CD4-positive, alpha-beta T cell treated with Interleukin-1 beta for 1 hour (primary cell): ENCODE measurements at places on chromosomes 1 and 21.

- DNase-seq = no peak
Measured at GRCh38 chr1:42930178-42931107, 28.2 kb downstream of the SLC2A1 start.

- DNase-seq = no peak
Measured at GRCh38 chr1:107673006-107673405, 292.0 kb downstream of the VAV3 start.

DNA sequence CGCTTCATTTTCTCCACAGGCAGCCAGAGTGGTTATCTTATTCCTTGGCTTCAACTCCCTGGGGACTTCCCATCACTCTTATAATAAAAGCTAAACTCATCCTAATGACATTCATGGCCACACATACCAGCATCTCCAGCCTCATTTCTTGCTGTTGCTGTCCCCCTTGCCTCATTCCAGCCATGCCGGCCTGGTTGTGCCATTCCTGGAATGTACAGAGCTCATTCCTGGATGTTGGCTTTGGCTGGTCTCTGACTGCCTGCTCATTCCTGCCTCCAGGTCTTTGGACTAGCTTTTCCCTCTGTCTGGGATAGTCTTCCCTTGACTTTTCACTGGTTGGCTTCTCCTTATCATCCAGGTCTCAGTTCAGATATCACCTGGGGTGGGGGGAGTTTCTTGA, 2.4 kb upstream of the PEF1 start:
- no peak for DNase-seq

DNA sequence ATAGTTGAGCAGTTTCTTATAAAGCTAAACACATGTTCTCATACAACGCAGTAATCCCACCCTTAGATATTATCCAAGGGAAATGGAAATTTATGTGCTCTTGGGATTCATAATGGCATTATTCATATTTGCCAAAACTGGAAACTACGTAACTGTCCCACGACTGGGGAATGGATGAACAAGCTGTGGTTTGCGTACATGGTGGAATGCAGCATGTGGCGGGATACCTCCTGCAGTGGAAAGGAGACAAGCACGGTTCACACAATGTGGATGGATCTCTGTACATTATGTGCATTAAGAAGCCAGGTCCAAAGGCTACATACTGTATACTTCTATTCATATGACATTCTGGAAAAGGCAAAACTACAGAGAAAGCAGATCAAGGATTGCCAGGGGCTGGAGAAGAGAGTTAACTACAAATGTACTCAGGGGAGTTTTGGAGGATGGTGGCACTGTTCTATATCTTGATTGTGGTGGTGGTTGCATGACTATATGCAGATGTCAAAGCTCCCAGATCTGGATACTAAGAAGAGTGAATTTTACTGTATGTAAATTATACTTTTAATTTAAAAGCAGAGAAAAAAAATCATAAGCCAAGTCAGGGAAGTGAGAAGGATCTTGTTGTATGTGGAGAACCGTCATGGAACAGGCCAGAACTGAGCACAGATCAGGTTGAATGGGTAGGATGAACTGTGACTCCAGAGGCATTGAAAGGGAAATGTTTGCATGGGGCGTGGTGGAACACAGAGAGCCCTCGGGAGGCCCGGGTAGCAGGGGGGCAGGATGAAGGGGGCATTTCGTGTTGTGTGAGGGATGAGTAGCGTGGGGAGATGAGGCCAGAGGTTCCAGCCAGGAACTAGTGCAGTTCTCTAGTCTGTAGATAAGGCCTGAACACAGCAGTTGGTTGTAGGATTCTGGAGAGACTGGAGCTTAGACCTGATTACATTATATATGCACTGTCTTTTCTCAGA, 90.7 kb downstream of the GALNT2 start:
- no peak for DNase-seq

DNA sequence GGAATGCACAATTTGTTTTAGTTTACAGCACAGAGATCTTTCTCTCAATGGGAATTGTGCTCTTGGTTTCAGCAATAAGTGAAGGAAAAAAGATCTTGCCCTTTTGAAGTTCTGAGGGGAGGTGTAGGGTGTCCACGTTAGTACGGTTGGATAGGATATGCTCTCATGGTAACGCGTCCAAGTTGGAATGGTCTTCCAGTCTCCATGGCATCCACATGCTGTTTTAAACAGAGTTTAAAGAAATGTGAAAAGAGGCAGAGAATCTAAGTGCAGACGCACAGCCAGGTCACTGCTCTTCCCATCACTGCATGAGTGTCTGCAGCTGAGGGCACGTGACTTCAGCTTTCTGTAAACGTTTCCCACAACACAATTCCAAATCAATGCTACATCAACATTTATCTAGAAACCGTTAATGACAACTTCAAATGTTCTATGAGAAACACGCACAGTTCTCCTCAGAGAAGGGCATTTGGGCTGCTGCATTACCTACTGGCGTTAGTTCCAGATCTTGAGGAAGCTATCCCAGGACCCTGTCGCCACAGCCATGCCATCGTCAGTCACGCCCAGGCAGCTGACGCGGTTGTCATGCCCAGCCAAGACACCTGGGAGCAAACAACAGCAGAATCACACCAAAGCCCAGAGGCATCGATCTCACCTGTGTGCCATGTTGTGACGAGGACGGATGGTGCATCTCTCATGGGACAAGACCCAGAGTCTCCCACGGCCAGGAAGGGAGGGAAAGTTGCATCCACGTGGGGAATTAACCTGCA, 8.8 kb upstream of the NADK start:
- no peak for DNase-seq

DNA sequence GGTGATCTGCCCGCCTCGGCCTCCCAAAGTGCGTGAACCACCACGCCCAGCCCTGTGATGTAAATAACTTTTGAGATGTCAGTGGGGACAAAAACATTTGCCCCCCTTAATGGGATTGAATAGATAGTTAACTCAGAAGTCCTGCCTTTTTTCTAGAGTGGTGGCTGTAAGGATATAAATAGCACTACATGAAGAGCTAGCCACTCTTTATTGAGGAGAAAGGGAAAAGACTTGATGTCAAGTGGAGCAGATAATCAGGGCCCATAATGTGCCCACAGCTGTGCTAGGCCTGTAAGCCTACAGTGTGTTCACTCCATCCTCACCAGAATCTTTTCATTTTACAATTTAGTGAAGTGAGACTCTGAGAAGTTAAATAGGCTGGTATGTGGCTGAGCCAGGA, 3.6 kb downstream of the GIPC2 start:
- DNase-seq = no peak

GRCh38 chr1:19563324-19564097, 78.2 kb upstream of the CAPZB start:
- no peak for DNase-seq

GRCh38 chr21:35616090-35616489, 444.2 kb downstream of the SETD4 start:
- DNase-seq = no peak

- no peak for DNase-seq
Measured at GRCh38 chr1:78664763-78665162, 15.1 kb downstream of the IFI44 start.

- DNase-seq = no peak
Measured at GRCh38 chr1:10866321-10867093, 70.1 kb upstream of the CASZ1 start.

DNA sequence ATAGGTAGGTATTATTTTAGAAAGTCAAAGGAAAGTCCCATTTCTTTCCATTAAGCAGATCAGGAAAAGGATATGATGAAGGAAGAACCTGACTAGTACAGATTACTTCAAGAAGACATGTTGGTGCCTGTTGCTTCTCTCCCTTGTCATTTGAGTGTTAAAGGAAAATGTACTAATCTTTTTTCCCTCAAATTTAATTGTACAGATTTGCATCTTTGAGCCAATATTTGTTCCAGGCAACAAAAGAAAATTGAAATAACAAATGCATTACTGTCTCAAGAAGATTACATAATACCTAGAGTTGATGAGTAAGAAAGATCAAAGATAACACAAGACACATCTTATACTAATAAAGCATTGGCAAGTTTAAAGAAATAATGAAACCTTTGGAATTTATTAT, 566.9 kb upstream of the ZP4 start:
- no peak for DNase-seq

- no peak for DNase-seq
Measured at GRCh38 chr1:109299558-109300343, 7.1 kb downstream of the MYBPHL start.

DNA sequence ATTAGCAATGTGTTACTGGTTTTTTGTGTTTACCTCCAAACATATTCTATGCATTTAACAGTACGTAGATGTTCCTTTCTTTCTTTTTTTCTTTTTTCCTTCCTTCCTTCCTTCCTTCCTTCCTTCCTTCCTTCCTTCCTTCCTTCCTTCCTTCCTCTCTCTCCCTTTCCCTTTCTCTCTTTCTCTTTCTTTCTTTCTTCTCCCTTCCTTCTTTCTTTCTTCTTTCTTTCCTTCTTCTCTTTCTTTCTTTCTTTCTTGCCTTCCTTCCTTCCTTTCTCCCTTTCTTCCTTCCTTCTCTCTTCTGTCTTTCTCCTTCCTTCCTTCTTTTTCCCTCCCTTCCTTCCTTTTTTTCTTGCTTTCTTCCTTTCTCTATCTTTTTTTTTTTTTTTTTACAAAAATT, 46.2 kb upstream of the GNG12 start:
- DNase-seq = no peak

GRCh38 chr21:18725653-18726052, 322.1 kb upstream of the TMPRSS15 start:
- no peak for DNase-seq

GRCh38 chr21:16873176-16873575, 639.7 kb upstream of the CXADR start:
- DNase-seq = no peak

- DNase-seq = no peak
Measured at GRCh38 chr21:17976691-17977090, 157.5 kb upstream of the C21orf91 start.

GRCh38 chr1:175129182-175129581, 61.5 kb downstream of the TNN start:
- DNase-seq = no peak

GRCh38 chr1:89761338-89761737, 59.5 kb upstream of the LRRC8D start:
- no peak for DNase-seq

- DNase-seq = no peak
Measured at GRCh38 chr1:223403184-223403815, 10.1 kb downstream of the CCDC185 start.

DNA sequence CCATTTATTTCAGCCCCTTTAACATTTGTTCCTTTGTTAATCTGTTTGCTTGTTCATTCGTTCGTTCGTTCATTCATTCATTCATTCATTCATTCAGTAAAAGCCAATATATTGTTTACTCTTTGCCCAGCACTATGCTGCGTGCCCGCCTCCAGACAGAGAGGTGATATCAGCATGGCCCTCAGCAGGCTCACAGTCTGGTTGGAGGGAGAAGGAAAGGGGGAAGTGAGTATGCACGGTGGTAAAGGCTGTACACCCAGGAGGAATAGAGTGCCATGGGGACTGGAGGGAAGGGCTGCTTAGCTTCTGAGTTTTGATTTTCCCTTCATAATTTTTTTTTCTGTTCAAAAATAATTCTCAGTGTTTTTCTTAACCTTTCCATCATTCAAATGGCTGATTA, 144.7 kb downstream of the NOS1AP start:
- no peak for DNase-seq

DNA sequence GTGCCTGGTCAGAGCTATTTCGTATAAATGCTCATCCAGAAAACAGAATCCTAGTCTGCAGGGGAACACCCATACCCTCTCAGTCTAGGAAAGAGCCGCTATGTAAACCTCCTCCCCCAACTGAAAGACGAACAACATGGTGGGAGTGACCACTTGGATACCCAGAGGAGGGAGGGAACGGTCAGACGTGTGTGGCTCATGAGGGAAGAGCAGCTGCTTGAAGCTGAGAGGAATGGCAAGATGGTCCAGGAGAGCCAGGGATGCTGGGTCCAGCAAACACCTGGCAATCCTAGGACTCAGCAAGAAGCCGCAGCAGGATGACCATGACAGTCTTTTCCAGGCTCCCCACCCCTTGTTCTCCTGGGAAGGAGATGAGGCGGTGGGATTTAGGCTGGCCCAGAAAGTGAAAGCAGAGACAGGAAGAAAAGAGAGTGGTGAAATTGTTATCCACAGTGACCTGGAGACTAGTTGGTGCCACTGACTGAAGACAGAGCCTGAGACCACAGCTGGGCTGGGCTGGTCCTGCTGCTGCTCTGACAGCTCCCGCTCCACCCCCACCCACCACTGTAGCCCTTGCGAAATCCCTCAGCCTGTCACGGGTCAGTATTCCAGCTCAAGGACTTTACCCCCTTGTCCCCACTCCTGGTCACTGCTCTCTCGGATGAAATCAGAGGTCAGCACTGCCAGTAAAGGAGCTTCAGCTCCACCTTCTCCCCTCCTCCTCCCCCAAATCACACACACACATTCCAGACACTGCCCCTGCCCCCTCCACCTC, 3.6 kb downstream of the CERS2 start:
- no peak for DNase-seq

DNA sequence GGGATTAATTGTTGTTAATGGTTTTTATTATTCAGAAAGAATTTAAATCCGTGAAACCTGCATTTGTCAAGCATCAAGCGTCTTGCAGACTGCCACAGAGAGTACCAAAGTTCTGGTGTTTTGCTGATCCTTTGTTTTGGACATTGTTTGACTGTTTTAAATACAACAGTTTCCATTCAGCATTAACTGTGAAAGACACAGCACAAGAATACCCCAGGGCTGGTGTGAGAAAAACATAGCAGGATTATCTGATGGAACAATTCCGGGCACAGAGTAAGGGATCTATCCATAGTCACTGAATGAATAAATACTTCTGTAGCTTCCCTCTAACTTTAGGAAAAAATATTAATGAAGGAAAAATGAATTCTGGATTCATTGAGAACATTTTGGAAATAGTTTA, 202.3 kb downstream of the LTN1 start:
- DNase-seq = no peak

DNA sequence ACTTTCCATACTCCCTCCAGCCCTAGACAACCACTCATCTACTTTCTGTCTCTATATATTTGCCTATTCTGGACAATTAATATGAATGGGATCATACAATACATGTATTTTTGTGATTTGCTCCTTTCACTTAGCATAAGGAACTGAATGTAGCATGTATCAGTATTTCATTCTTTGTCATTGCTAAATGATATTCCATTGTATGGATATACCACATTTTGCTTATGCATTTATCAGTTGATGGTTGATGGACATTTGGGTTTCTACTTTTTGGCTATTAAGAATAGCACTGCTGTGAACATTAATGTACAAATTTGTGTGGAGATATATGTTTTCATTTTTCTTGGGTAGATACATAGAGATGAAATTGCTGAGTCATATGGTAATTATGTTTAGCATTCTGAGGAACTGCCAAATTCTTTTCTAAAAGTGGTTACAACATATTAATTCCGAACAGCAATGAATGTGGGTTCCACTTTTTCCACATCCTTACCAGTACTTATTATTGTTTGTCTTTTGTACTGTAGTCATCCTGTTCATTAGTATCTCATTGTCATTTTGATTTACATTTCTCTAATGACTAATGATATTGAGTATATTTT, 121.0 kb downstream of the LRRC40 start:
- no peak for DNase-seq

- no peak for DNase-seq
Measured at GRCh38 chr1:91754348-91754747, 131.6 kb downstream of the TGFBR3 start.

DNA sequence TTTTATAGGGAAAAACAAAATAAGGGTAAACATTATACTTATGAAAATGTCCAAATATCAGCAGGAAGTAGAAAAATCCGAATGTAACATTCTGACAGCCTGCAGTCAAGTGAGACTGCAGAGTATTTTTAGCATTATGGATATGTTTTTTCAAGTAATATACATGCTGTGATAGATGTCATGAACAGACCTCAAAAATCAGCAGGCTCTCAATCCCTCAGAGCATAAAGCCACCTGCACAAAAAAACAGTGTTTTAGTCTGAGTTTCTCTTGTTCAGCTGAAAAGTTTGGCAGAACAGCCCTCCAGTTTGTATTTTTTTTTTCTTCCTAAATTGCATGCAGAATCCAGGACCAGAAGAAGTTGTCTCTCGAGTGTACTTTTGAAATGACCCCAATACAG, 219.1 kb upstream of the FMN2 start:
- DNase-seq = no peak
